ENCODE measurements at places on chromosomes 13 and 19.
A peak's percentile ranks its signal among the peaks of the same experiment; 100 is the strongest.

GRCh38 chr19:55640577-55641425 is at the start of gene ZNF580:
Gene ZNF580, plus strand, starts transcription at chr19:55641002. Its CDS starts 1,507 bp downstream, at chr19:55642509.
- DNase-seq: peak; percentile 80

GRCh38 chr13:113413898-113414282 is 39.4 kb downstream of the ADPRHL1 start:
- DNase-seq: no peak

DNA sequence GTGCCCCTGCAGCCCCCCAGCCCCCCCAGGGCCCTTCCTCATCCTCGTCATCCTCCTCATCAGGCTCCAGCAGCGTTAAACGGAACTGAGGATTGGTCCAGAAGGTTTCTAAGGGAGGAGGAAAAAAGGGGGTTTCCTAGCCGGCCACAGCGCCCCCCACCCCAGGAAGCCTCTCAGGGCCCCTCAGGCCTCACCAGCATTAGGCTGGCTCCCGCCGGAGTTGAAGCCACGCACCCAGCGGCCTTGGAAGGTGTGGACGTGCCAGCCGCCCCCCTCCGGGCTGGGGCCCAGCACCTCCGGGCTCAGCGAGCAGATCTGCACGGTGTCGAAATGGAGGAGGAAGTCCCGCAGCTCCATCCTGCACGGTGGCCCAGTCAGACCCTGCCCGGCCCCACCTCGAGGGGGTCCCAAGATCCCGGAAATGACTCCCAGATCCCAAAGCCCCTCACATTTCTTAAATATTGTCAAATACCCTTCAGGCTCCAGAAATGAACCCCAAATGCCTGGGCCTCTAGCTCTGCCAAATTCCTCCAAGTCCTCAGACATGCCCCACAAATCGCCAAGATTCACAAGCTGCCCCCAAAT is 6.9 kb downstream of the CAPN12 start:
- DNase-seq: no peak

DNA sequence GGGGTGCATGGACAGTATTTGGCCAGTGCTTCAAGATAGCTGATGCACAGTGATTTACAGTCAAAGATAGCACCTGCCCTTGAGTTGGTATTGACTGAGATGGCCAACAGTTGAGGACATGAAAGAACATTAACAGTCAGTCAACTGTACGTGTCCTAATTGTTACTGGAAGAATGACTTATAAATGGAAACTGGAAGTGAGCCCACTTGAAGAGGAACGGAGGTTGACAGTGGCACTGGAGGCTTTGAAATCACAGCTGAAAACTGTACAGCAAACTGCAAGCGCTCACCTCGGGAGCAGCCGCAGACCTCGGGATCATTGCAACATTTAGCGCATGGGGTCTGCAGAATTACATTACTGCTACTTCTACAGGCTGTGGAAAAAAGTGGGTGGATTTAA is 77.1 kb downstream of the GGACT start:
- no peak for DNase-seq

GRCh38 chr13:39887387-39887786 is 231.9 kb downstream of the COG6 start:
- DNase-seq: no peak

DNA sequence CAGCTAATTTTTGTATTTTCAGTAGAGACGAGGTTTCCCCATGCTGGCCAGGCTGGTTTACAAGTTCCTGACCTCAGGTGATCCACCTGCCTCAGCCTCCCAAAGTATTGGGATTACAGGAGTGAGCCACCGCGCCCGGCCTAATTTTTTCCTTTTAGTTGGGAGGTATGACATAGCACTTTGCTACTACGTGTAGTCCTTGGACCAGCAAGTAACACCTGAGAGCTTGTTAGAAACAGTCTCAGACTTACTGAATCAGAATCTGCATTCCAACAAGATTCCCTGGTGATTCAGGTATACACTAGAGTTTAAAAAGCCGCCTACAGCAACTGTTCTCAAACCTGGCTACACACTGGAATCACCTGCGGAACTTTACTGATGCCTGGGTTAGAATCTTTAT is 1.8 kb upstream of the FARP1 start:
- no peak for DNase-seq

DNA sequence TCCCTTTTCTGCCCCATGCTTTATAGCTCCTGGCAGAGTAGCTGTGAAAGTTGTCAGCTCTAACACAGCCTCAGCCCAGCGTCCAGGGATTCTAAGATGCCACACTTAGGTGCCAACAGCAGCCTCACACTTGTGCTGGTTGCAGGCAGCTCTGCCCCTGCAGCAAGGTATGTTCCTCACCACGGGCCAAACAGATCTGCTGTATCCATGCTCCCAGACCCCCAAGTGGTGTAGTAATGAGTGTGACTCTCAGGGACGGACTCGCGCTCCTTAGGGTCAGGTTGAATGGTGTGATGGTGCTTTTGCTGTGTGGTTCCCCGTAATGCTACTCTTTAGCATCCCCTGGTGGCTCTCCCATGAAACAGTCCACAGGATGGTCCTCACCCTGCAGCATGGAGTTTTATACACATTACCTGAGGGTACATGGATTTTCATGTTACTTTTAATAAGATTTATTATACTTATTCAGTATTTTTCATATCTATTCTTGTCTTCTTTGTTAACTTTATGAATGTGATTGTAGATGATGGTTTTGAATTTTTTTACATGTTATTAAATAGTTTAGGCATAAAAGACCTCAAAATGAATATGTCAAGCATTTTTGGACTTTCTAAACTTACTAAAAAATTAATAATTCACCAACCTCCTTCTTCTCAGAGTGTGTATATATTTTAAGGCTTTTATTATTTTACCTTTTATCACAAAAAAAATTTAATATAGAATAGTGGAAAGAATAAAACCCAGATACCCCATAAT is 232.5 kb downstream of the SLC7A1 start:
- peak; percentile 66 for DNase-seq

- no peak for DNase-seq
Measured at GRCh38 chr13:79445968-79446645, 34.8 kb upstream of the NDFIP2 start.

DNA sequence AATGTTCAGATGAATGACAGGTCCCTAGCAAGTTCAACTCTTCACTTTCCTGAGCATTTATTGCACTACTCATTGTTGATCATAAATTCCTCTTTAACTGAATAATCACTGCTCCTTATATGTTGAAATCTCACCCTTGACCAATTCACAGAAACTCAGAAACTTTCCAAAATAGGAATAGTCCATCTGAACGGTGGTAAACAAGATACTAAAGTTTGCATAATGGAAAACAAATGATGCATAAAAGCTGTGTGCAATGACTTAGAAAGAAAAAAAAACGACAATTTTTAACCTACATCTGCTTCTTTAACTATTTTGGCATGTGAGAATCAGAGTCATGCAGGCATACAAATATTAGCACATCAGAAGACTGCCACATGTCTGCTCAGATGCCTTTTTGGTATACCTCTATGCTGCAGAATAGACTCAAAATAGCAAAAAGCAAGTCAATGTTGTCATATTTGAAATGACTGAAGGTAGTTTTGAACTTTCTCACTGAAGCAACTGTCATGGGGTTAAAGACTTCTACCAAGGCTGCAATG is 34.8 kb downstream of the SLC10A2 start:
- DNase-seq: no peak

DNA sequence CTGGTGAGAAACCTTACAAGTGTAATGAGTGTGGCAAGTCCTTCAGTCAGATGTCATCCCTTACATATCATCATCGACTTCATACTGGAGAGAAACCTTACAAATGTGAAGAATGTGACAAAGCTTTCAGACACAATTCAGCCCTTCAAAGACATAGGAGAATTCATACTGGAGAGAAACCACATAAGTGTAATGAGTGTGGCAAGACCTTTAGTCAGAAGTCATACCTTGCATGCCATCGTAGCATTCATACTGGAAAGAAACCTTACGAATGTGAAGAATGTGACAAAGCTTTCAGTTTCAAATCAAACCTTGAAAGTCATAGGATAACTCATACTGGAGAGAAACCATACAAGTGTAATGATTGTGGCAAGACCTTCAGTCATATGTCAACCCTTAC is 13.6 kb upstream of the ZNF765 start:
- no peak for DNase-seq

- no peak for DNase-seq
Measured at GRCh38 chr13:36549755-36550154, 117.5 kb downstream of the CCNA1 start.

DNA sequence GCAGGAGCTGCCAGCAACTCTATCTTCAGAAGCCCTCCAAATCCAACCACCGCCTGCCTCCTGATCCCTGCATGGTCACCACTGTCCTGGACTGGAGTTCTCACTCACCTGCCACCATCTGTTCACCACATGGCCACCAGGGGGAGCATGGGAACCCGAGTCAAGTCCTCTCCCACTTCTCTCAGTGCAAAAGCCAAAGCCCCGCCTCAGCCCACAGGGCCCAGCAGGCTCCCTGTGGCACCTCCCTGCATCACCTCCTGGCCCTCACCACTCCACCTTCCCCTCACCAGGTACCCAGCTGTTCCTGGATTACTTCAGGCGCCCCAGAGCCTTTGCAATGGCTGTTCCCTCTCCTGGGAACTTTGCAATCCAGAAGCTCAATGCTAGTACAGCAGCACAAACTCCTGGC is 5.3 kb downstream of the DHPS start:
- peak; percentile 87 for DNase-seq

- no peak for DNase-seq
Measured at GRCh38 chr19:17236811-17237543, 8.7 kb downstream of the NR2F6 start.

GRCh38 chr19:49889687-49890348 is 6.9 kb downstream of the IL4I1 start:
- no peak for DNase-seq

- no peak for DNase-seq
Measured at GRCh38 chr19:33471111-33471996, 50.2 kb downstream of the PEPD start.

DNA sequence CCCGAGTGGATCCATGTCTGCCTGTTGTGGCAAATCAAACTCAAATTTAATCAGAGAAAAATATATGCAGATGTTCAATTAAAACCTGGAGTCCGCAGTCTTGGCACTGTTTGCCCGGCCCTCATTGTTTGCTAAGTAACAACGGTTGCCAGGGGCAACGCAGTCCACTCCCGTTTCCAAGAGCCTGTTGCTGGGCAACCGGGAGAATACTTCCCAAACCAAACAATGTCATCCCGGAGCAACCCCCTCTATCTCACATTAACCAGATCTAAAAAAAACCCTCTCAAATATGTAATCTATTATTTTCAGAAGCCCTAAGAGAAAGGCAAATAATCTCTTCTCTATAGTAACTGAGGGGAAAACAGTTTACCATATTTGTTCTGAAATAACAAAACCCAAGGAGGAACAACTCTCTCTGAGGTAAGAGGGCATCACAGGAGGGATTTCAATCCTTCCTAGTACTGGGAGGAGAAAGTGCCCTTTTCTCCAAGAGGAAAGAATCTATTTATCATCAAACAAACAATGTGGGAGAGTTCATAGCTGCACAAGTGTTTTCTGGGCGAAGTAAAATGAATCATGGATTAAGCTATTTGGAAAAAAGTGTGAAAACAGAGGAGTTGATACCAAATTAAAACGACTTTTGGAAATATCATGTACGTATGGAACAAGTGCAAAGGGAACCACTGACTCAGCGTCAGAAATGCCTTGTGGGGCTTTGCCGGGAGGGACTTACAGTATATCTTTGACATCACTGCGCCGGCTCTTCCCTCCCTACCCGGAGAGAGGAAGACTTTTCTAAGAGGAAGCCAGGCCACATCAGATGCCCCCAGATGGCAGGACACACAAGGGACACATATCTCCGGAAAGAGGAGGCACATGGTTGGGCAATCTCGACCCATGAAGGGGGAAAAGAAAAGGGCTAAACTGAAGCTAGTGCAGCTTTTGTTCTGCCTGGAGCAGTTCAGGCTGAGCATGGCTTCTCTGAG is 43.3 kb downstream of the RFX2 start:
- DNase-seq: peak; percentile 51

GRCh38 chr19:45587873-45588272 is 3.3 kb upstream of the OPA3 start:
- no peak for DNase-seq

DNA sequence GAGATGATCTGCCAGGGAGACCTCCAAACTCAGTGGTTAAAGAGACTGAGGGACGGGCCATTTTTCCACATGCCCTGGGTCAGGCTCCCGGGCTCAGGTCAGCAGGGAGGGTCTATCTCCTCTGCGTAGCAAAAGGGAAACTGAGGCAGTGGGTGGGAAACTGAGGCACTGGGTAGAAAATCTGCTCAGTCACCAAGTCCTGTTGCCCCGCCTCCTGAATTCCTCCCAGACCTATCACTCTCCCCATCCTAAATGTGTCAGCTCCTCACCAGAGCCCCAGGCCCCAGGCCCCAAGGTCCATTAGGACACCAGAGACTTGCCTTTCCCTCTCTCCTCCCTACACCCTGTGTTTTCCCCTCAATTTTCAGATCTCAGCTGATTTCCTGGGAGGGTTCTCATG is 2.4 kb downstream of the CD320 start:
- no peak for DNase-seq

- peak; percentile 50 for DNase-seq
Measured at GRCh38 chr19:48969276-48970138, 4.4 kb downstream of the FTL start.

DNA sequence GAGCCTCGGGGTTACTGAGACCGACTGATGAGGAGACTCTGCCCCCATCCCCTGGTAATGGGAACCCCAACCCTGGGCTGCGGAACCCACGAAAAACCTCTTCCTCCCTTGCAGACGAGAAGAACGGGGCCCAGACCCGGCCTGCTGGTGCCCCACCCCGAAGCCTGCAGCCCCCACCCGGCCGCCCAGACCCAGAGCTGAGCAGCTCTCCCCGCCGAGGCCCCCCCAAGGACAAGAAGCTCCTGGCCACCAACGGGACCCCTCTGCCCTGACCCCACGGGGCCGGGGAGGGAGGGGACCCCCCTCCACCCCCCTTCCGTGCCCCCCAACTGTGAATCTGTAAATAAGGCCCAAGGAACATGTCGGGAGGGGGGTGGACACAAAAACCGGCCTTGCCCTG is 13.3 kb downstream of the TMEM150B start:
- no peak for DNase-seq

- DNase-seq: peak; percentile 96
Measured at GRCh38 chr19:869245-870177, 10.0 kb downstream of the CFD start.

DNA sequence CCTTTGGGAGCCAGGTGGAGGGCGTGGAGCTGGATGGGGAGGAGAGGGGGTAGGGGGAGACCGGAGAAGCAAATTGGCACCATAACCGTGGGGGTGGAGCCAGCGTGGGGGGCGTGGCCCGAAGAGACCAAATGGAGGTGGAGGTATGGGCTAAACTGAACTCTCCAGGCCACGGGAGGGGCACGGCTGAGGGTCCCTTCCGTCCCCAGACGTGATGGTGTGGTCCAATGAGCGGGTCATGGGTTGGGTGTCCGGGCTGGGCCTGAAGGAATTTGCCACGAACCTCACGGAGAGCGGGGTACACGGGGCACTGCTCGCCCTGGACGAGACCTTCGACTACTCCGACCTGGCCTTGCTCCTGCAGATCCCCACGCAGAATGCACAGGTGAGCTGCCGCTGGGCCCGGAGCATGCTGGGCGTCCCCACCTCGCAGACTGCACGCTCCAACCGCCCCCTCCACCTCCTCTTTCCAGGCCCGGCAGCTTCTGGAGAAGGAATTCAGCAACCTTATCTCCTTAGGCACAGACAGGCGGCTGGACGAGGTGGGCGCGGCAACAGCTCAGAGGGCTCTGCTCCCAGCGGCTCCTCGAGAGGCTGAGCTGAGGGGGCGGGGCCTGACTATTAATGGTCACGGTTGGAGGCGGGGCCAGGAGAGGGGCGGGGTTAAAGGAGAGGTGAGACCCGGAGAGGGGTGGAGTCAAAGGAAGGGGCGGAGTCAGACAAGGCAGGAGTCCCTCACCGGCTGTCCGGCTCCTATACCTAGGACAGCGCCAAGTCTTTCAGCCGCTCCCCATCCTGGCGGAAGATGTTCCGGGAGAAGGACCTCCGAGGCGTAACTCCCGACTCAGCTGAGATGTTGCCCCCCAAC is 6.2 kb downstream of the HRC start:
- peak; percentile 94 for DNase-seq
